ENCODE measurements at places on chromosomes 7 and 10. TPM values are rescaled to one million over a fixed set of nuclear protein-coding genes. Genes with fewer than 3 reads are reported as not detected.

- no peak for DNase-seq
Measured at GRCh38 chr10:11713963-11714362, 28.2 kb upstream of the ECHDC3 start.

DNA sequence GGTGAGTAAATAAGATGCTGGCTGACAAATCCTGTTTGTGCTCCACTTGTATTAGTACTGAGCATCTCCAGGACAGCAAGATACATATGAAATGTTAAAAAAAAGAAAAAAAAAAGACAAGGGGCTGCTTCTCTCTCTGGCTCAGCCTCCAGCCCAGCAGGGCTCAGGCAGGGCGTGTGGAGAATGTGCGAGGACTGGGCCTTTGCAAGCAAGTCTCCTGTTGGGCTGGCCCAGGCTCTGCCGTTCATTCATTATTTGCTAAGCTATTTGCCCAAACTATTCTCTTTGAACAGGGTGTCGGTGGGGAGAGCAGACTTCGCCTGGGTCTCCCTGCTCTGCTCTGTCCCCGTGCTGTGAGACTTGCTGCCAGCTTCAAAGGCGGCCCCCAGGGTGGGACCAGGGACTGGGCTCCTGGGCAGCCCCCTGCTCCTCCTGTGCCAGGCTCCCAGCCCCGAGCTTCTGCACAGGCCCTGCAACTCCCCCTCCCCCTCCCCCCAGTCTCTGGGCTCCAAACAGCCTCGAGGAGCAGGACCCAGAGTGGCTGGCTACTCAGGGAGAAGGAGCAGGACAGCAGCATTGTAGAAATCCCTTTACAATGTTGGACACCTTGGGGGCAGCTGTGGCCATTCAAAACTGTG is 25.6 kb upstream of the MGMT start:
- no peak for DNase-seq

GRCh38 chr7:135147341-135147898 is 452 bp upstream of the TMEM140 start:
- DNase-seq = no peak

DNA sequence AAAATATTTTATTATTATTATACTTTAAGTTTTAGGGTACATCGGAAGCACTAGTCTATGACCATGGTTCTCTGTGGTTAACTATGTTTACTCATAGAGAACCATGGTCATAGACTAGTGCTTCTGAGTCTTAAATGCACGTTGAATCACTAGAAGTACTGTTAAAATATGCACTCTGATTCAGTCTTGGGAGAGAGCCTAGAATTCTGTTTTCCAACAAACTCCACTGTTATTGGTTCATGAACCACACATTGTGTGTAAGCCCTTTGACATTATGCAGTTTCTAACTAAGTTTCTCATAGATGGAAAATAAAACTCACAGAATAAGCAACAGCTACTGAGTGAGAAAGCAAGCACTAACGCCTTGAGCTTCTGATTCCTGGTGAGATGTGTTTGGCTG is 1120.6 kb downstream of the SORCS1 start:
- DNase-seq = no peak

The AQP1 gene
- 183 TPM for polyA plus RNA-seq

The CRHR2 gene
- not detected for polyA plus RNA-seq

The MSMB gene
- polyA plus RNA-seq = not detected

Measured in right renal cortex interstitium (tissue), 3 donors.